ENCODE measurements at places on chromosomes 12 and 14.

- no peak for DNase-seq
Observed at GRCh38 chr12:113297214-113297587, 37.7 kb downstream of the SLC8B1 start.

DNA sequence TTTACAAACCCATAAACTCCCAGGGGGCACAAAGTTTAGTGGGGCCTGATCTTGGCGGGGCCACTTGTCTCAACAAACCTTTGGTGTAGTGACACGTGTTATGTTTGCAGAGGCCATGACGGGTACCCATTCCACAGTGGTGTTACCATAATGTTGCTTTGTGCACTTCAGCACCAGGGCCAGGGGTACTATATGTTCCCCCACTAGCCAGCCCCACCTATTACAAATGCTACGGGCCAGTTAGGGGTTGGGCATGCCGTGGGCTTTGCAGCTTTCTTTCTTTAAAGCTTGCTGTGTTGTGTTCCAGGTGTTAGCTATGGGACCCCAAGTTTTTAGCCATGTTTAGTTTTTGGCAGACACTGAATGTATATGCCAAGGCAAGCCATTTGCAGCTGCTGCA, 30.8 kb upstream of the G2E3 start:
- no peak for DNase-seq

GRCh38 chr14:32012571-32012970, 64.5 kb upstream of the ARHGAP5 start:
- DNase-seq, result no peak

- no peak for DNase-seq
Observed at GRCh38 chr14:96598332-96598928, 96.2 kb downstream of the PAPOLA start.

DNA sequence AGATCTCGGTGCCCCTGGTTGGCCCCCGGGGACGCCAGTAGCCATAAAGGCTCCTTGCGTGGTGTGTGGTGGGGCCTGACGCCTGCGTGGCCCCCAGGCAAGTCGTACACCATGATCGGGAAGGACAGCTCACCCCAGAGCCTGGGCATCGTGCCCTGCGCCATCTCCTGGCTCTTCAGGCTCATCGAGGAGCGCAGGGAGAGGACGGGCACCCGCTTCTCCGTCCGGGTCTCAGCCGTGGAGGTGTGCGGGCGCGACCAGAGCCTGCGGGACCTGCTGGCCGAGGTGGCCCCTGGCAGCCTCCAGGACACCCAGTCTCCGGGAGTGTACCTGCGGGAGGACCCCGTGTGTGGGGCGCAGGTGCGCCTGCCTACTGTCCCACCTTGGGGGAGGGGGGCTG, 34.5 kb downstream of the KIF26A start:
- DNase-seq, result no peak

- DNase-seq, result no peak
Observed at GRCh38 chr12:105793421-105793820, 345.3 kb downstream of the NUAK1 start.

GRCh38 chr12:52942066-52942900, 6.6 kb upstream of the KRT18 start:
- DNase-seq, result no peak

GRCh38 chr14:58650857-58651256, 13.1 kb downstream of the DACT1 start:
- DNase-seq, result no peak

DNA sequence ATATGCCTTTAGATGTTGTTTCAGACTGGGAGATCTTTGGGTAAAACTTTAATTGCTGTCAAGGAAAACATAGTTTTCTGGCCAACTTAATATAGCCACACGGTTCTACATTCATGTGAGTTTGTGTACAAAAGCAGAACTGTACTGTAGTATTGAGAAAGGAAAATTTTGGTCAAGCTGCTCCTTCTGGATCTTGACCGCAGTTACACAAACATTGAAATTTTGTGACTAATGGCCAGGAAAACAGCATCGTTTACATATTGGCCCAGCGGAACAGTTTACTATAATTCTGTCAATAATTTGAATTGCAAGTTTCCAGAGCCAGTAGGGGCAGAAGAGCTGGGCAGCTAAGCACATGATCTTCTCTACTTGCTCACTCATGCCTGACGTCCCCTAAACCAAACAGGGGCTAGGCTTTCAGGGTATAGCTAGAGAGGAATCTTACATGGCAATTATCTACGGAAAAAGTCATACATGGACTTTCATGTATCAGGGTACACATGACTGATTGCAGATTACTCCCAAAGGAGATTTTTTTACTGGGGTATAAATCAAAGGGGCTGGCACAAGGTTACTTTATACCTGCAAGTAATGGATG, 11.4 kb upstream of the ART4 start:
- DNase-seq, result no peak

GRCh38 chr14:54756656-54757392, 145.8 kb downstream of the GCH1 start:
- no peak for DNase-seq

GRCh38 chr14:75132382-75133086, 5.7 kb upstream of the NEK9 start:
- no peak for DNase-seq

Data from activated T-helper 9 cell treated with anti-CD3 and anti-CD28 coated beads, Interleukin-2, amount 50 U/mL, for 16 hours (primary cell).